ENCODE measurements at places on chromosomes 11 and 22. TPM values are rescaled to one million over a fixed set of nuclear protein-coding genes. Genes with fewer than 3 reads are reported as not detected.

Gene MMP27
- total RNA-seq = not detected

GRCh38 chr22:28714043-28714628, 27.5 kb downstream of the CHEK2 start:
- H3K27ac ChIP-seq = no peak overlapping the region
- peaks cover 17% of the 10 kb centered on the region for H3K4me1 ChIP-seq
- no peak overlapping the region for H3K4me3 ChIP-seq
- H3K36me3 ChIP-seq = peaks cover 9% of the 10 kb centered on the region
- DNase-seq = no peak
- H3K27me3 ChIP-seq = no peaks in the 10 kb centered on the region

Gene PTPRJ
- 21.6 TPM for total RNA-seq

DNA sequence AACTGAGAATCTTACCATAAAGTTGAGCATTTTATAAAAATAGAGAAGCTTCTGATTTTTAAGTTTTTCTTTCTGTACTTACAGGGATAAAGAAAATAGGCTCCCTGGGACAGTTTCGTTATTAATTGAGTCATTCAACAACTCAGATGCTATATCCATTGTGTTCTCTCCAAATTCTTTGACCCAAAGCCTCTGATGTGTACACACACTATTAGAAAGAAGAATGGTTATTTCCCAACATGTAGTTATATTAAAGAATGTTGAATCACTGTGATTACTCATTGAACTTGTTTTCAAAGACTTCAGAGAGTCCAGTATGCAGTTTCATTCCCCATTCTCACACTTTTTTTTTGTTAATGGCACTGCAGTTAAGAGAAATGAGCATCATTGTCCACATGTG, 734.3 kb upstream of the ARHGAP42 start:
- no peak overlapping the region for H3K27ac ChIP-seq
- no peaks in the 10 kb centered on the region for H3K4me1 ChIP-seq
- no peaks in the 10 kb centered on the region for H3K36me3 ChIP-seq
- H3K4me3 ChIP-seq = no peak overlapping the region
- no peaks in the 10 kb centered on the region for H3K27me3 ChIP-seq
- DNase-seq = no peak

DNA sequence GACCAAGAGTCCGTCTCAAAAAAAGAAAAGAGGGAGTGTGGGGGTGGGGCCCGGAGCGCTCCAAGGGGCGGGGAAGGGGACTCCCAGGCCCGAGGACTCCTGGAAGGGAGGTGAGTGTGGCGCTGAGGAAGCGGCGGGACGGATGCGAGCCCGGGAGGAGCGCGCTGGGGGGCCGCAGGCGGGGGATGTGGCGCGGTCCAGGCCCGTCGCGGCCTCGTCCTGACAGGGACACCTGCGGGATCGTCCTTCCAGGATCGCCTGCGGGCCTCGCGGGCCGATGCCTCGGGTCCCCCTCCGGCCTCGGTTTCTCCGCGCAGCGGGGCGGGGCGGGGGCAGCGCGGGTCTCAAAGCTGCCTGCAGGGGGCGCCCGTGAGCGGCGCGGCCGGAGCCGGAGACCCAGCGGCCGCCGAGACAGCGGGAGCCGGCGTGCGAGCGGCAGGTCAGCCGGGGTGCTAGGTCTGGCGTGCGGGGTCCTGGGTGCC, 3.8 kb upstream of the ADORA2A start:
- H3K4me1 ChIP-seq = peaks cover 13% of the 10 kb centered on the region
- peak; percentile 83 for DNase-seq
- H3K4me3 ChIP-seq = peak overlapping the region; percentile 71
- no peaks in the 10 kb centered on the region for H3K36me3 ChIP-seq

DNA sequence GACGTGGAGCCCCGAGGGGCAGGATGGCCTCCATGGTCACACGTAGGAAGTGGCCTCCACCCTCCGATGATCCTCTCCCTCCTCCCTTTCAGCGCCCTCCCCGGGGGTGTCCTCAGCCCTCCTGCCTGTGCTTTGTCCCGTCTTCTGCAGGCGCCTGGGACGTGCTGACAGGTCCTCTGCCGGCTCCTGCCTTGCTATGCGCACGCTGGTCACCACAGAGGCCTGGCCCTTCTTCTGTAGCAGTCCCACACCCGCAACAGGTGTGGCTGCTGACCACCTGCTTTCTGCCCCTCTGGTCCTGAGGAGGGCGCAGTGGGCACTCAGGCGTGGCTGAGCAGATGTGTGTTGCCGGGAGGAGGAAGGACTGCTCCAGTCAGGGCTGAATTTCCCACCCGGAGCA, 27.7 kb upstream of the PPP6R3 start:
- DNase-seq = peak; percentile 64
- peaks cover 5% of the 10 kb centered on the region for H3K4me1 ChIP-seq
- no peak overlapping the region for H3K4me3 ChIP-seq
- H3K27me3 ChIP-seq = no peaks in the 10 kb centered on the region

GRCh38 chr11:61955422-61956135, 5.4 kb downstream of the BEST1 start:
- H3K27me3 ChIP-seq = peaks cover 24% of the 10 kb centered on the region
- peak overlapping the region; percentile 58 for H3K4me3 ChIP-seq
- H3K36me3 ChIP-seq = no peaks in the 10 kb centered on the region
- DNase-seq = peak; percentile 62
- H3K4me1 ChIP-seq = no peaks in the 10 kb centered on the region
- no peak overlapping the region for H3K27ac ChIP-seq

Gene NNMT
- total RNA-seq = 2.8 TPM

DNA sequence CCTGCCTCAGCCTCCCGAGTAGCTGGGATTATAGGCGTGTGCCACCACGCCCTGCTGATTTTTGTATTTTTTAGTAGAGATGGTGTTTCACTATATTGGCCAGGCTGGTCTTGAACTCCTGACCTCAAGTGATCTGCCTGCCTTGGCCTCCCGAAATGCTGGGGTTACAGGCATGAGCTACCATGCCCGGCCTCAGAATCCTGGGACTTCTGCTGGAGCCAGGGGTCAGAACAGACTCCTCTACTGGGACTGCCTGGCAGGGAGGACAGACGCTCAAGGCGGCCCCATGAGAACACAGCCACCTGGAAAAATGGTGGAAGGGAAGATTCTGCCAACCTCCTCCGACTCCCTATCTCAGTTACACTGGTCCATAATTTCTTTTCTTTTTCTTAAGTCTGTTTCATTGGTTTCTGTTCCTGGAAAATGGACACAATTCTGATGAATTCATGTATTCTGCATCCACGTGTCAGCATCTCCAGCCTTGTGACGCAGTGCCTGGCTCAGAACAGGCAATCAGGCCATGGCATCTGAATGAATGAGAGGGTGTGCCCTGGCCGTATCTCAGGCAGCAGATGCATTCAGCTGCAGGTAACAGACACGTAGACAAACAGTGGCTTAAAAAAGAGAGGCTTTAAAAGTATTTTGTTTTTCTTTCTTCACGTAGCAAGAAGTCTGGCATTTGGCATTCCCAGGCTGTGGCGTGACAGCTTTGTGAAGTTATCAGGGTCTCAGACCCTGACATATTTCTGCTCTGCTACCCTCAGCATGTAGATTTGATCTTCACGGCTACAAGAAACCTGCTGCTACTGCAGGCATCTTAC, 4.8 kb downstream of the SMIM38 start:
- DNase-seq = no peak
- peaks cover 13% of the 10 kb centered on the region for H3K36me3 ChIP-seq
- H3K4me1 ChIP-seq = peaks cover 21% of the 10 kb centered on the region
- peaks cover 3% of the 10 kb centered on the region for H3K27me3 ChIP-seq
- no peak overlapping the region for H3K4me3 ChIP-seq

DNA sequence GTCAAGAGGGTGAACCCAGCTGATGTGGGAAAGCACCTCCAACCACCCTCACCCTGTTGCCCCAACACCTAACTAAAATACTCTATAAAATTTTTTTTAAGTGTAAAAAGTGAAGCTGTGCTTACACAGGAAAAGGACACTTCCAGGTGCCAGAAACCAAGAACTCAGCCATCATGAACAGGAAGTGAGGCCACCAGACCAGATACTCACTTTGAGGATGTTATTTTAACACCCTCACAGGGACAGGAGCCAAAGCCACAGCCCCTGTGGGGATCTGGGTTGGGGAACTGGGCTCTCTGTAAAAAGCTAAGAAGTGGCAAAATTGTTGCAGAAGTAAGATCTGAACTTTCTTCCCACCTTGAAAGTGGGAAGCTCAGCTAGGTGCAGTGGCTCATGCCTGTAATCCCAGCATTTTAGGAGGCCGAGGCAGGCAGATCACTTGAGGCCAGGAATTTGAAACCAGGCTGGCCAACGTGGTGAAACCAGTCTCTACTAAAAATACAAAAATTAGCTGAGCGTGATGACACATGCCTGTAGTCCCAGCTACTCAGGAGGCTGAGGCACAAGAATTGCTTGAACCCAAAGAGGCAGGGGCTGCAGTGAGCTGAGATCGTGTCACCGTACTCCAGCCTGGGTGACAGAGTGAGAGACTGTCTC, 3.8 kb downstream of the RSPH14 start:
- no peaks in the 10 kb centered on the region for H3K27me3 ChIP-seq
- no peaks in the 10 kb centered on the region for H3K36me3 ChIP-seq
- peaks cover 19% of the 10 kb centered on the region for H3K4me1 ChIP-seq
- peak overlapping the region; percentile 36 for H3K27ac ChIP-seq

Gene SMTN
- total RNA-seq = 27.1 TPM

Gene CHRM1
- 0.29 TPM for total RNA-seq

Gene TENM4
- 156 TPM for total RNA-seq

Gene CREB3L1
- total RNA-seq = 9.8 TPM

GRCh38 chr11:105838668-105839384, 183.2 kb downstream of the MSANTD4 start:
- H3K4me3 ChIP-seq = no peak overlapping the region
- no peak for DNase-seq
- H3K36me3 ChIP-seq = no peaks in the 10 kb centered on the region
- H3K27me3 ChIP-seq = no peaks in the 10 kb centered on the region
- H3K4me1 ChIP-seq = no peaks in the 10 kb centered on the region
- H3K27ac ChIP-seq = no peak overlapping the region

Gene CACNA1I
- total RNA-seq = 0.60 TPM

Gene SLC22A9
- 0.19 TPM for total RNA-seq

DNA sequence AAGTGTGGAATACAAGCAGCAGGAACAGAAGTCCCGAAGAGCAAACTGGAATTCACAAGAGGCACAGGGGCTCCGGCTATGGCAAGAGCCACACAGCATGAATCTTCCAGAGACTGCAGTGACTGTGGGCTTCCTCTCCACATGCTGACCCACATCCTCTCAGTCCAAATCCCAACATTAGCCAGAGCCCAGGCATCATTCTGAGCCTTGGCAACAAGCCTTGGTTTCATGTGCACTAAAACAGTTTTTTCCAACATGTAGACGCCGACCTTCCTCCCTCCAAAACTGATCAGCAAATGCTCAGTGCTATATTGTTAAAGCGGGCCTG, 91.7 kb upstream of the CSNK2A3 start:
- no peaks in the 10 kb centered on the region for H3K36me3 ChIP-seq
- H3K4me1 ChIP-seq = peaks cover 35% of the 10 kb centered on the region
- peaks cover 16% of the 10 kb centered on the region for H3K27me3 ChIP-seq
- no peak overlapping the region for H3K27ac ChIP-seq

GRCh38 chr11:75582895-75583717, 21.1 kb downstream of the SERPINH1 start:
- peaks cover 10% of the 10 kb centered on the region for H3K4me1 ChIP-seq

- H3K4me1 ChIP-seq = peaks cover 5% of the 10 kb centered on the region
- H3K27me3 ChIP-seq = no peaks in the 10 kb centered on the region
- H3K4me3 ChIP-seq = no peak overlapping the region
- peaks cover 3% of the 10 kb centered on the region for H3K36me3 ChIP-seq
Measured at GRCh38 chr22:19215360-19215759, 36.8 kb upstream of the SLC25A1 start.

GRCh38 chr22:42061041-42061440, 9.6 kb downstream of the NAGA start:
- no peak overlapping the region for H3K4me3 ChIP-seq
- H3K4me1 ChIP-seq = no peaks in the 10 kb centered on the region
- peaks cover 36% of the 10 kb centered on the region for H3K36me3 ChIP-seq
- H3K27ac ChIP-seq = no peak overlapping the region
- no peaks in the 10 kb centered on the region for H3K27me3 ChIP-seq

DNA sequence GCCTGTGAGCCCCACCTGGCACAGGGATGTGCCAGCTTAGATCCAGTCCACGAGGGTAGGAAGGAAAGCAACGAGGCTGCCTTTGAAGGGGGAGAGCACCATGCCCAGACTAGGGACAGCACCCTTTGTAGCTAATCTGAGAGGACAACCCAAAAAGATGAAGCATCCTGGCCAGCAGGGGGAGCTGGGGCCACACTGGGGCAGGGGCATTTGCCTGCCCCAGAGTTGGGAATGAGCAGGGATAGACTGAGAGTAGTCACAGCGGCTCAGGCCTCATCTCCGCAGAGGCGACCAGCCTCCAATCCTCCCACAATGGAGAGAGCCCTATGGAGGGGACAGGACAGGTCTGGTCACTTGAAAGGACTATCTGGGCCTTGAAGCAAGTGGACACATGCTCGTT, 16.4 kb downstream of the LMO1 start:
- H3K4me1 ChIP-seq = peaks cover 15% of the 10 kb centered on the region
- H3K27ac ChIP-seq = no peak overlapping the region
- peaks cover 28% of the 10 kb centered on the region for H3K27me3 ChIP-seq
- no peak overlapping the region for H3K4me3 ChIP-seq

- H3K4me3 ChIP-seq = peak within 1 kb of the TSS; percentile 94
- H3K27me3 ChIP-seq = no peaks in the 10 kb centered on the region
Measured at GRCh38 chr22:24592851-24593558, at the start of gene LRRC75B. Gene LRRC75B (minus strand): TSS chr22:24593073. CDS start chr22:24593039, 34 bp downstream.

- H3K27ac ChIP-seq = no peak overlapping the region
- peaks cover 3% of the 10 kb centered on the region for H3K36me3 ChIP-seq
- no peaks in the 10 kb centered on the region for H3K27me3 ChIP-seq
- H3K4me3 ChIP-seq = no peak overlapping the region
- H3K4me1 ChIP-seq = peaks cover 10% of the 10 kb centered on the region
- DNase-seq = no peak
Measured at GRCh38 chr22:46469711-46470110, 67.7 kb downstream of the CELSR1 start.

GRCh38 chr11:47109727-47110246, 66.9 kb downstream of the ARFGAP2 start:
- no peak overlapping the region for H3K4me3 ChIP-seq
- H3K27ac ChIP-seq = no peak overlapping the region
- DNase-seq = no peak
- peaks cover 9% of the 10 kb centered on the region for H3K36me3 ChIP-seq

Gene LMO2
- total RNA-seq = 13.0 TPM

DNA sequence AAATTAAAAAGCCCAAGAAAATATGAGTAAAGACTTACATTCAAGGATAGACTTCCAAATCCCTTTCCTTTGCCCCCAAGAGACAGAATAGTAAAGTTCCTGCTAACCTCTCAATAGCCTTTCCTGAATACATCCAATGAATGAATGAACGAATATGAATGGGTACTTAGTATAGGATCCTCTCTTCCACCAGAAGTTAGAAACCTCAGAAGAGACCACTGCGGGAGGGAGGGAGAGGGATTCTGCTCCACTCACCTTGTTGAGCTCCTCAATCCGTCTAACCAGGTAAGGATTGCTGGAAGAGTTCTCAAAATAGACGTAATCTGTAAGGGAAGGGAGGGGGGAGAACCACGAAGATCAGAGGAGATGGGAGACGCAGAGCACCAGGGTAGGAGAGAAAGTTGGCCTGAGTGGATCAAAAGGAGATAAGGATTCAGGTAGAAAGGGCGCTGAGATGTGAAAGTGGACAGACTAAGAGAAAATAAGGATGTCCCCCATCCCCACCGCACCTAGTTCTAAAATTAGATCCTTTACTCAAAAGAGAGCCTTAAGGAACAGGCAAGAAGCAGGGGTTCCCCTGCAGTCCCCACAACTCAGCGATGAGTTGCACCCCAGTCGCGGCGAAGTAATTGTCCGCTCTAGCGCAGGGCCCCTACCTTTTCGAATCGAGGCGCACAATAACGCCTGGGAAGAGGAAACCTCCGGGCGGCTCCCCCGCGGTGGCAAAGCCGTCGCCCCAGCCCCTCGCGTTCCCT, 1.1 kb downstream of the MTA2 start:
- peak overlapping the region; percentile 100 for H3K27ac ChIP-seq
- peaks cover 46% of the 10 kb centered on the region for H3K4me1 ChIP-seq
- peaks cover 3% of the 10 kb centered on the region for H3K27me3 ChIP-seq
- DNase-seq = no peak
- peaks cover 31% of the 10 kb centered on the region for H3K36me3 ChIP-seq
- peak overlapping the region; percentile 94 for H3K4me3 ChIP-seq
